ENCODE measurements at places on chromosomes 3 and 15. TPM values are rescaled to one million over a fixed set of nuclear protein-coding genes. Genes with fewer than 3 reads are reported as not detected.

DNA sequence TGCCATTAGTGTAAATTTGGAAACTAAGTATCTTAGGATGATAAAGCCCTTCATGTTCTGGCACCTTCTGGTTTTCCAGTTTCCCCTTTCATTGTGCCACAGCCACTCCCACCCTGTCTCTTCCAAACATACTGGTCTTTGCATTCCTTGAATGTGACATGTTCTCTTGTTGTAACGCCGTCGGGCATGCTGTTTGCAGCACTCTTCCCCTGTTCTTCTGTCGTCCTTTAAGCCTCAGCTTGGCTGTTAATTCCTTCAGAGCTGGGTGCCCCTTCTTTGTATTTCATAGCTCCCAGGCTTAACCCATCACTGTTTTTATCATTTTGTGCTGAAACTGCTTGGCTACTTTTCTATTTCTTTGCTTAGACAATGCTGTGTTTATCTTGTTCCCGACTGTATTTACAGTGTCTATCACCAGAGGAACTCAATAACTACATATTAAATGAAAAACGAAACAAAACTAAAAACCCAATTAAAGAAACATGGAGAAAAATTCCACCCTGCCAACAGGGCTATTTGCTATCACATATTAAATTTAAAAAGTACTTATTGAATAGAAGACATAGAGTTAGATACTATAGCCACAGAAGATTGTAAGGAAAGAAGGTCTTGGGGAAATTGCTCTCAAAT is 95.4 kb upstream of the KCNAB1 start:
- H3K36me3 ChIP-seq, result no peaks in the 10 kb centered on the region
- no peaks in the 10 kb centered on the region for H3K27me3 ChIP-seq
- DNase-seq, result no peak
- no peak overlapping the region for H3K27ac ChIP-seq
- H3K4me1 ChIP-seq, result no peaks in the 10 kb centered on the region

The ANKUB1 gene
- not detected for total RNA-seq

The STAB1 gene
- 0.63 TPM for total RNA-seq

- no peak for DNase-seq
- no peak overlapping the region for H3K4me3 ChIP-seq
Observed at GRCh38 chr3:191139736-191140135, 59.3 kb upstream of the OSTN start.

The LINGO1 gene
- 1.3 TPM for total RNA-seq

The PTX3 gene
- not detected for total RNA-seq

DNA sequence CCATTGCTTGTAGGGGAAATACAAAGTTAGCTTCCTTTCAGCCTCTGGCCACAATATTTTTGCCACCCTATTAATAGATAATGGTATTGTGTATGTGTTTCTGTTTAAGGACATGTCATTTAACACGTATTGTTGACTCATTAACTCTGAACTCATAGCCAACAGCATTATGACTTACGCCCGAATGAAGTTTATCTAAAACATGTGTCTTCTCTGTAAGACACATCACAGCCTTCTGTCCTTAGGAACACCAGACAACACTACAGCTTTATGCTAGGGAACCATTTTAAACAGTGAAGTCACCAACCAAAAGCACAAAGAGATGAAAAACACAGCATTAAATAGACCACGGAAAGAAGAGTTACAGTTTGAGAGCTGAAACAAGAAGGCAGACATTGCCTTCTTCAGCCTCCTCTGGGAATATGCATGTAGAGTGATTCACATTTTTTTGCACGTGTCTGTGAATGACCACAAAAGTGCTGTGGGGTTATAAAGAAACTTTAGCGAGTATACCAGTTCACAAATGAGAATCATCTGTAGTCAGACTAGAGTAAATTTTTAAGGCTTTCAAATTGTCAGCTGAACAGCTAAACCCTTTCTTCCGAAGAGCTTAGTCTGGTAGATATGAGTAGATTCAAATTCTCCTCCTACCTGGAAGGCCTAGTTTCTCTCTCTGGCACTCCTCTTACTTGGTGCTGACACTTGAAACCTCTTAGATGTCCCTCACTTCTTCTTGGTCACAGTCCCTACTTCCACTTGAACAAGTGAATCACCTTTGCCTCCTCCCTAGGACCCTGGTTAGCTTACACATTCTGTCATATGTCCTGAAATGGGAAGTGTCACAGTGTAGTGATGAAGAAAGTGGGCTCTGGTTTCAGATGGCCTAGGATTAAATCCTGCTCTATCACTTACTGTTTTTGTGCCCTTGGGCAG is 32.2 kb downstream of the MCTP2 start:
- no peaks in the 10 kb centered on the region for H3K36me3 ChIP-seq
- no peak for DNase-seq
- H3K4me1 ChIP-seq, result no peaks in the 10 kb centered on the region
- H3K4me3 ChIP-seq, result no peak overlapping the region
- H3K27ac ChIP-seq, result no peak overlapping the region
- H3K27me3 ChIP-seq, result no peaks in the 10 kb centered on the region

DNA sequence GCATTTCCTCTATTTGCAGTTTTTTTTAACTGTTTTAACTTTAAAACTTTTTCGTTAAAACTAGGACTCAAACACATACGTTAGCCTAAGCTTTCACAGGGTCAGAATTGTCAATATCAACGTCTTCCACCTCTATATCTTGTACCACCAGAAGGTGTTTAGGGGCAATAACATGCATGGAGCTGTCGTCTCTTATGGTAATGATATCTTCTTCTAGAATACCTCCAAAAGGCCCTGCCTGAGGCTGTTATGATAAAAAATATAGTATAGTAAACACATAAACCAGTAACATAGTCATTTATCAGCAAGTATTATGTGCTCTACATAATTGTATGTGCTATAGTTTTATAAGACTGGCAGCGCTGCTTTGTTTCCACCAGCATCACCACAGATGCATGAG is 76.3 kb upstream of the MLF1 start:
- H3K4me1 ChIP-seq, result no peaks in the 10 kb centered on the region
- no peak for DNase-seq
- no peaks in the 10 kb centered on the region for H3K36me3 ChIP-seq
- H3K27ac ChIP-seq, result no peak overlapping the region

GRCh38 chr15:59230531-59231055 is 23.9 kb downstream of the LDHAL6B start:
- DNase-seq, result no peak
- peaks cover 1% of the 10 kb centered on the region for H3K36me3 ChIP-seq
- H3K27ac ChIP-seq, result no peak overlapping the region
- H3K4me1 ChIP-seq, result no peaks in the 10 kb centered on the region
- H3K4me3 ChIP-seq, result no peak overlapping the region

DNA sequence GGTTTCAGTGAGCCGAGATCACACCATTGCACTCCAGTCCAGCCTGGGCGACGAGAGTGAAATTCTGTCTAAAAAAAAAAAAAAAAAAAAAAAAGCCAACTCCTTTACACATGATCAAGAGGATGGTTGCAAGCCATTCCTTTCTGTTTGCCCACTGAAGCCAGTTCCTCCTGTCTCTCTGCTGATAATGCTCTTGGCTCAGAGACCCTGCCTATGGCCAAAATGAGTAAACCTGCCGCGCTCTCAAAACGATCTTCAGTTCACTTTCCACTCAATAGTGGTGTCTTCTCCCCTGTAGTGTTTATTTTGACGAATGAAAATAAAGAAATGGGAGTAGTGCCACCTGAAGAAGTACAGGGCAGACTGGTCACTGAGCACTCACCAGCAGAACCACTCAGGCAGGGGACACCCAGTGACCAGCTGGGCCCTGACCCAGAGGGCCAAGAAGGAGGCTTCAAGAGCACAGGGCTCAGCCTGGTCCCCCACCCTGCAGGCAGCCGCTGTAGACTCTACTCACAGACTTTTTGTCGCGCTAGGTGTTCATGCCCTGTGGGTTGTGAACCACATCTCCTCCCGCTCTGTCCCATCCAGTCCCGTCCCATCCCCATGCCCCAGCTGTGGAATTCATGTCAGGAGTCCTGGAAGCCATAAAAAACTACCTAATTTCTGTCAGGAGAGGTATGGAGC is 23.6 kb downstream of the GRAMD2A start:
- no peak for DNase-seq
- peaks cover 20% of the 10 kb centered on the region for H3K4me1 ChIP-seq
- H3K4me3 ChIP-seq, result no peak overlapping the region
- no peaks in the 10 kb centered on the region for H3K27me3 ChIP-seq
- no peak overlapping the region for H3K27ac ChIP-seq

- no peak for DNase-seq
- peaks cover 10% of the 10 kb centered on the region for H3K4me1 ChIP-seq
- H3K27me3 ChIP-seq, result no peaks in the 10 kb centered on the region
- H3K27ac ChIP-seq, result no peak overlapping the region
- H3K36me3 ChIP-seq, result no peaks in the 10 kb centered on the region
Observed at GRCh38 chr3:115697263-115698053, 74.1 kb downstream of the GAP43 start.

GRCh38 chr15:93196135-93196670 is 107.2 kb upstream of the RGMA start:
- peaks cover 20% of the 10 kb centered on the region for H3K4me1 ChIP-seq
- no peak overlapping the region for H3K4me3 ChIP-seq
- DNase-seq, result peak; percentile 52
- H3K36me3 ChIP-seq, result no peaks in the 10 kb centered on the region
- H3K27me3 ChIP-seq, result no peaks in the 10 kb centered on the region

The GOLGA6A gene
- total RNA-seq, result not detected

- H3K4me3 ChIP-seq, result no peak overlapping the region
- H3K4me1 ChIP-seq, result no peaks in the 10 kb centered on the region
- no peak for DNase-seq
- H3K36me3 ChIP-seq, result no peaks in the 10 kb centered on the region
- H3K27ac ChIP-seq, result no peak overlapping the region
- H3K27me3 ChIP-seq, result no peaks in the 10 kb centered on the region
Observed at GRCh38 chr15:68487087-68487843, 55.3 kb upstream of the ITGA11 start.

The NUP210 gene
- 58.5 TPM for total RNA-seq

- no peak overlapping the region for H3K4me3 ChIP-seq
- no peaks in the 10 kb centered on the region for H3K4me1 ChIP-seq
- H3K27ac ChIP-seq, result no peak overlapping the region
- no peaks in the 10 kb centered on the region for H3K36me3 ChIP-seq
Observed at GRCh38 chr3:156181509-156181908, 61.1 kb downstream of the KCNAB1 start.

The CCR8 gene
- not detected for total RNA-seq

The ADAMTS9 gene
- 4.0 TPM for total RNA-seq

DNA sequence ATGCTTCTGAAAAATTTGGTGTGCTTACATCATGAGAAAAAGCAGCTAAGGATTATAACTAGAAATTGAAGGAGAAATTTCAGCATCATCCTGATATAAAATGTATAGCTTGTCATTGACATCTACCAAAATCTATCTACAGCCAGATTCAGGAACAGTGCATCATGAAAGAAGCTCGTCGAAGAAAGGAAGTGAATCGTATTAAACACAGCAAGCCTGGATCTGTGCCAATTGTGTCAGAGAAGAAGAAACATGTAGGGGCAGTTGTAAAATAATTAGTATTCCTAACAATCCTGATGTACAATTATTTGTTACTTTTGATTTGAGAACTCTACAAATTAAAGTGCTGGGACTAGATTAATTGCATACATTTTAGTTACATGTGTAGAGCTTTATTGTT is 37.2 kb downstream of the AP4E1 start:
- H3K4me1 ChIP-seq, result no peaks in the 10 kb centered on the region
- H3K27me3 ChIP-seq, result no peaks in the 10 kb centered on the region
- DNase-seq, result no peak
- no peak overlapping the region for H3K4me3 ChIP-seq

- H3K36me3 ChIP-seq, result no peaks in the 10 kb centered on the region
- no peaks in the 10 kb centered on the region for H3K27me3 ChIP-seq
- H3K27ac ChIP-seq, result no peak overlapping the region
- no peak for DNase-seq
- peaks cover 6% of the 10 kb centered on the region for H3K4me1 ChIP-seq
Observed at GRCh38 chr15:67415181-67415580, 105.8 kb upstream of the C15orf61 start.

DNA sequence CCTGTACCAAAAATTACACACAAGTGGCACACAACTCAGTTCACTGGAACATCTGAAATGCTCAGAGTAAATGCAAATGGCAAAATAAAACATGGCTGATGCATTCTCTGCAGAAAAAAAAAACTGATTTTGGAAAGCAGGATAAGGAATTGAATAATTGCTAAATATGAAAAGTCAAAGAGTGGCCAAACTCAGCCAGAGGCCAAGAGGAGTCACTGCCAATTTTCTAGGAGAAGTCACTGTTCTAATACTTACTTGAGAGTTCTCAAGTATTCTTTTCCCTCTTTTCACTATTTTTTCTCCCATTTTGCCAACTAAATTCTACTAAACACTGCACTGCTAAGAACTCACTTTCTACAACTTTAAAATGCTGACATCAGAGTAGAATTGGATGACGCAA is 1018.6 kb downstream of the TUSC7 start:
- no peak for DNase-seq
- no peak overlapping the region for H3K4me3 ChIP-seq
- no peaks in the 10 kb centered on the region for H3K4me1 ChIP-seq
- no peaks in the 10 kb centered on the region for H3K36me3 ChIP-seq
- no peak overlapping the region for H3K27ac ChIP-seq

The CD96 gene
- 1.5 TPM for total RNA-seq

GRCh38 chr15:74202452-74203401 is at the start of gene STRA6:
Gene STRA6, minus strand, starts transcription at chr15:74202787. Its CDS starts 520 bp downstream, at chr15:74202267.
- DNase-seq, result peak; percentile 42
- peak within 1 kb of the TSS; percentile 20 for H3K27ac ChIP-seq
- H3K27me3 ChIP-seq, result no peaks in the 10 kb centered on the region

DNA sequence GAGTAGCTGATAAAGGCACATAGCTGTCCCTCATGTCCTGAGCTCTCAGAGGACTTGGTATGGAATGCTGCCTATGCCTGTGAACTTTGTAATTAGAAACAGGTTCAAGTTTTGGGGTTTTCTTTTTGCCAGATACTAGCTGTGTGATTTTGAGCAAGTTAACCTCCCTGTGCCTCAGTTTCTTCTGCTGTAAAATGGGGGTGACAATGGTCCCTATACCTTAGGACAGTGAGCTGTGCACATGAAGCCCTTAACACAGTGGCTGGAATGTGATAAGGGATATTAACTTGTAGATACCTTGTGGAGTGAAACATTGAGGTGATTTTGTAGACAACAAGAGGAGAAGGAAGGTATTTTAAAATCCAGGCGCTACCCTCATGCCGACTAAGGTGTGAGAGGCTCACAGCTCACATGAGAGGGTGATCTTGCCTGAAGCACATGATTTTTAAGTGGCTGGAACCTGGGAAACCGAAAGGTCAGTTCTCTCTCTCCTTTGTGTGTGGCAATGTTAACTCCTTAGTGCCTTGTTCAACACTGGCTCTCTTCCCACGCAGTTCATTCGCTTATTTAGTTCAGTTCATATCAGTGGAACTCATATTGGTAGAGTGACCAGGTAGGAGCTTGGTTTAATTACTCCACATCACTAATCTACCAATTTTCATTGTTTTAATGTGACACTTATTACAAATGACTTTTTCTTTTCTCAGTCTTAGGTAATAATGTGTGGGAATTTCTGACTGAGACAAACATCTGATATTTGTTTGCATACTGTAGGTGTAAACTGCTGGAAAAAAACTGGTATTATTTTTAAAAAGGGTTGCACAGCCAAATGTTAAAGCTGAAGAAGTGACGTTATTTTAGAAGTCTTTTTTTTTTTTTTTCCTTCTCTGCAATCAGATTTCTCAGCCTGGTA is 236.2 kb downstream of the ITPR1 start:
- no peak overlapping the region for H3K4me3 ChIP-seq
- H3K4me1 ChIP-seq, result peaks cover 7% of the 10 kb centered on the region
- no peaks in the 10 kb centered on the region for H3K36me3 ChIP-seq
- no peaks in the 10 kb centered on the region for H3K27me3 ChIP-seq
- H3K27ac ChIP-seq, result no peak overlapping the region

The SAMD7 gene
- not detected for total RNA-seq

- no peaks in the 10 kb centered on the region for H3K36me3 ChIP-seq
- no peaks in the 10 kb centered on the region for H3K27me3 ChIP-seq
- H3K27ac ChIP-seq, result peak overlapping the region; percentile 71
- peak; percentile 13 for DNase-seq
Observed at GRCh38 chr3:195154793-195155535, 116.0 kb downstream of the XXYLT1 start.
